ENCODE measurements at places on chromosomes 1 and 21.

- DNase-seq = no peak
Observed at GRCh38 chr1:22786101-22786500, 75.5 kb downstream of the EPHB2 start.

- no peak for DNase-seq
Observed at GRCh38 chr1:50880373-50880772, 79.7 kb downstream of the FAF1 start.

GRCh38 chr1:105337420-105337819 lies 1587.7 kb downstream of the AMY1C start:
- no peak for DNase-seq

- DNase-seq = no peak
Observed at GRCh38 chr1:64969305-64970046, 3.1 kb upstream of the JAK1 start.

GRCh38 chr1:40985161-40985560 lies 5.7 kb downstream of the CTPS1 start:
- DNase-seq = no peak

Data from stimulated activated CD4-positive, alpha-beta T cell treated with anti-CD3 and anti-CD28 coated beads, Interleukin-1b, Interleukin-23, amount 100 ng/mL, for 1 hour (primary cell).